Stomach (tissue), 19 donors: ENCODE measurements at places on chromosomes 2 and 18. TPM values are rescaled to one million over a fixed set of nuclear protein-coding genes. Genes with fewer than 3 reads are reported as not detected.

GRCh38 chr2:212991120-212991519, 160.3 kb downstream of the IKZF2 start:
- no peaks in the 10 kb centered on the region for H3K36me3 ChIP-seq
- H3K27me3 ChIP-seq = no peaks in the 10 kb centered on the region
- no peak overlapping the region for H3K4me3 ChIP-seq
- H3K4me1 ChIP-seq = no peaks in the 10 kb centered on the region
- DNase-seq = no peak

GRCh38 chr18:34818064-34818463, 108.0 kb downstream of the DTNA start:
- no peaks in the 10 kb centered on the region for H3K27me3 ChIP-seq
- no peak overlapping the region for H3K4me3 ChIP-seq
- H3K27ac ChIP-seq = no peak overlapping the region
- no peak for DNase-seq

GRCh38 chr2:181958726-181959125, 26.9 kb upstream of the PPP1R1C start:
- H3K27ac ChIP-seq = peak overlapping the region; percentile 74
- DNase-seq = no peak
- H3K27me3 ChIP-seq = no peaks in the 10 kb centered on the region
- no peak overlapping the region for H3K4me3 ChIP-seq
- H3K36me3 ChIP-seq = no peaks in the 10 kb centered on the region
- H3K4me1 ChIP-seq = no peaks in the 10 kb centered on the region

GRCh38 chr2:151180123-151180522, 81.5 kb downstream of the RBM43 start:
- no peak overlapping the region for H3K27ac ChIP-seq
- H3K4me3 ChIP-seq = no peak overlapping the region
- no peaks in the 10 kb centered on the region for H3K4me1 ChIP-seq
- H3K36me3 ChIP-seq = no peaks in the 10 kb centered on the region
- no peaks in the 10 kb centered on the region for H3K27me3 ChIP-seq

DNA sequence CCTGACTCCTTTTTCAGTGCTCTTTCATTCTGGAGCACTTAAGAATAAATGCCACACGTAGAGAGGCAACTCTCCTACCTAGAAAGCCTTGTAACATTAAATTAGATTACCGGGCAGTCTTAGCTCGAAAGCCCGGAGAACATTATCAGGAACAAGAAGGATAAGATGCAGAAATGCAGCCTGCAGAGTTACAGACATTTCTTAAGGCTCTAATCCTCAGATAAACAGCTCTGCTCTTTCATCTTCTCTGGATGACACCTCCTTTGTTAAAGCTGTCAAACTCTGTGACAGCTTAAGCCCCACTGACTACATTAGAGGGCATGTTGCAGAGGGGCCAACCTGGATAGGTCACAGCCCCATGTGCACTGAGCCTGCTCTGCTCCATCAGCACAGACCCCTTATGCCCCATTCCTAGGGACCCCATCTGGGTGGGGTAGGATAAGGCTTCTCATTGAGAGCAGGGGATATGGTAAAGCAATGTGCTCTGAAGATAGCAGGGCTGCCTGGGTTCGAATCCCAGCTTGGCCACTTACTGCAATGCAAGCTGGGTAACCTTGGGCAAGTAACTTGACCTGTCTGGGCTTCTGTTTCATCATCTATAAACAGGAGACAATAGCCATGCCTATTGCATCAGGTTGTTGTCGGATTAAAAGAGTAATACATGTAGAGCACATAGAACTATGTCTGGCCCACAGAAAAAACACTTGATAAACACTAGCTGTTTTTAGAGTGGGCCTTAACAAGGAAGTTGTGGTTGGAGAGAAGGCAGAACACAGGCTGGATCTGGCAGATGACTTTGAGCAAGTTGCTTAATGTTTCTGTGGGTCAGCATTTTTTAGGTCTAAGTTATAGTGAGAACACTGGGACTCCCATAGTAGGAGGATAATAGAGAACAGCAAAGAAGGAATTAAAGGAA, 111.4 kb downstream of the THNSL2 start:
- DNase-seq = peak; percentile 24
- H3K27me3 ChIP-seq = no peaks in the 10 kb centered on the region
- no peak overlapping the region for H3K4me3 ChIP-seq
- H3K4me1 ChIP-seq = no peaks in the 10 kb centered on the region
- H3K27ac ChIP-seq = no peak overlapping the region

DNA sequence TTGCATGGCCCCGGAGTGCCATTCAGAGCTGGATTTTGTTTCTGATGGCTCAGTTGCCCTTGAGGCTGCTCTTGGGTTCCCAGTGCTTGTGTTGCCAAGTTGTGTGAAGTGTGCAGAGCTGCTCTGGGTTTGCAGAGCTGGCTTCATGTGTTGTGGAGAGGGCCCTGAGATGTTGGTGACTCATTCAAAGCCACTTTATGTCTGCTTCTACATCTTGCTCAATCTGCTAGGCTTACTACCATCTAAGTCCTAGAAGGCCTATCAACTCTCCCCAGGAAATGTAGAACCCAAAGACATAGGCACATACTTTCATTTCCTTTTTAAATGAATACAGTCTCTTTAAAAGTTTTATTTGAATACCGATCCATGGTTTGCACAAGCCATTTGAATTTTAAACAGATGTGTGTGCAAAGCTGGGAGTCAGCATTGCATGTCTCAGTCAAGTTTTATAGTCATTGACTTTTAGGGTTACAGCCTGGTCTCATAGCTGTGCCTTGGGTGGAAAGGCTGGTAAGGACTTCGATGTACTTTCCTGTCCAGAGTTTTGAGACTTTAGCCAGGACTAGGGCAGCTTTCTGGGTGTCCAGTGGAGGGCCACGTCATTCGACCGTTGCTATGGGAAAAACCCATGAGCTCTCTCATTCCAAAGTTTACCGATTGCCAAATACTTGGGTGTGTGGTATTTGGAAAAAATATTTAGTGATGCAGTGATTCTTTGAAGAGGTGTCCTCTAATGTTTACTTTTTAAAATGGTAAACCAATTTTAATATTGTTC, 105.0 kb downstream of the LTBP1 start:
- H3K4me3 ChIP-seq = no peak overlapping the region
- H3K36me3 ChIP-seq = no peaks in the 10 kb centered on the region
- no peaks in the 10 kb centered on the region for H3K27me3 ChIP-seq
- no peak for DNase-seq
- peak overlapping the region; percentile 4 for H3K27ac ChIP-seq

GRCh38 chr2:73759285-73759764, 20.6 kb downstream of the DUSP11 start:
- peaks cover 14% of the 10 kb centered on the region for H3K4me1 ChIP-seq
- DNase-seq = peak; percentile 31
- no peak overlapping the region for H3K27ac ChIP-seq
- peaks cover 18% of the 10 kb centered on the region for H3K36me3 ChIP-seq
- H3K4me3 ChIP-seq = no peak overlapping the region

DNA sequence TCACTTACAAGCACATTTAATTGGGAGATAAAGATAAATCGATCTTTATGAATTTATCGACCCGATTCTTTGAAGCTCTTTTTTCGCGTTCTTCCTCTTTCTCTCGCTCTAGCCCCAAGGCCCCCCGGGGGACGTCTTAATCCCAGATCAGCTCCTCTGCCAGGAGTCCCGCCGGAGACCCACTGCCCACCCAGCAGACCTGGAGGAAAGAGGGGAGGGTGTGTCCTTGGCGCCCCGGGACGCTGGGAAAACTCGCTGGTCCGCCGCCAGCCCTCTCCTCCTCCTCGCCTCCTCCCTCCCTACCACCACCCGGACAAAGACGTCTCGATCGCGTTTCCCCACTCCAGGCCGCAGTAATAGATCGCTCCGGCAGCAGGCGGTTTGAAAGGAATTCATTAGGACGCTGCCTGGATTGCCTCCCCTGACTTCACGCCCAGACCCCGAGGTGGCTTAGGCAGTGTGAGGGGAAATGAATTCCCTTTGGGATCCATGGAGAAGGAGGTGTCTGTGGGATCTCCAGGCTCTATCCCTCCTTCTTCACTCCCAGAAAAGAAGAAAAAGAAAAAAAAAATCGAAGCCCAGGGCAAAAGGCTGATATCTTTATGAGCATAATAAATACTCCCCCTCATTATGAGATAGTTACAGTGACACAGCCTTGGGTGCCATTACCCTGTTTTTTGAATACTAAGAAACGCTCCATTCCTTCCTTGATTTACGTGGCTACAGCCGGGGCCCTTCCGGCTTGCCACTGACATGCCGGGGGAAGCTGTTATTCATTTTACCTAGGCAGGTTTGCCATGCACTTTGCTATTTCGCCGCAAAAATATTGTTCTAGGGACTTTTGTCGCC, 1.8 kb upstream of the GBX2 start:
- peaks cover 63% of the 10 kb centered on the region for H3K4me1 ChIP-seq
- H3K27ac ChIP-seq = no peak overlapping the region
- DNase-seq = no peak
- peaks cover 58% of the 10 kb centered on the region for H3K27me3 ChIP-seq
- H3K36me3 ChIP-seq = no peaks in the 10 kb centered on the region
- no peak overlapping the region for H3K4me3 ChIP-seq

GRCh38 chr2:224163566-224164307, 124.7 kb upstream of the SERPINE2 start:
- no peak overlapping the region for H3K27ac ChIP-seq
- peak; percentile 52 for DNase-seq
- H3K4me3 ChIP-seq = no peak overlapping the region
- no peaks in the 10 kb centered on the region for H3K36me3 ChIP-seq
- no peaks in the 10 kb centered on the region for H3K4me1 ChIP-seq

DNA sequence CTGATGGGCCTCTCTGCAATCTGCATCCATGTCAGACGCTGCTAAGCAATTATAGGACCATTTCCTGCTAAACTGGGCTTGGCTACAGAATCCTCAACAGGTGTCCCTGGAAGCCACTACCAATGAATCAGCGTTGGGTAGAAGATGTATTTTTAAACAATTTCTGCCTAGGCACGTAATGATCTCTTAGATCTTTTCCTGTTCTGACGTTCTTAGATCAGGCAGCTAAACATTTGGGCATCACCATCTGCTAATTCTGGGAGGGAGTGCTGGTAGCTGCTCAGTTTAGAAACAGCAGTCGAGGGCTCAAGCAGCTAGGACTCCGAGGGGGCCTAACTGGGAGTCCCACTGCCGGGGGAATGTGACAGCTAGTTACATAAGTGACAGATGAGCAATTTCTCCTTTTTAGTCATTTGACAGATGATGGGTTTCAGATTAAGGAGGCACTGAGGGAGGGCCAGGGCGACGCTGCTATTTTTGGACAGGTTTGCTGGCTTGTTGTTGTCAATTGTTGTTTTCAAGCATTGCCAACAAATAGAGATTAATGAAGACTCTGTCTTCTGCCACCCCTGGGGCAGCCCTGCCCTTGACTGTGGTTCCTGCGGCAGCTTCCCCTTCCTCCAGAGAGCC, 92.7 kb downstream of the MRO start:
- DNase-seq = no peak
- no peak overlapping the region for H3K27ac ChIP-seq
- H3K27me3 ChIP-seq = no peaks in the 10 kb centered on the region
- no peaks in the 10 kb centered on the region for H3K36me3 ChIP-seq
- no peaks in the 10 kb centered on the region for H3K4me1 ChIP-seq

DNA sequence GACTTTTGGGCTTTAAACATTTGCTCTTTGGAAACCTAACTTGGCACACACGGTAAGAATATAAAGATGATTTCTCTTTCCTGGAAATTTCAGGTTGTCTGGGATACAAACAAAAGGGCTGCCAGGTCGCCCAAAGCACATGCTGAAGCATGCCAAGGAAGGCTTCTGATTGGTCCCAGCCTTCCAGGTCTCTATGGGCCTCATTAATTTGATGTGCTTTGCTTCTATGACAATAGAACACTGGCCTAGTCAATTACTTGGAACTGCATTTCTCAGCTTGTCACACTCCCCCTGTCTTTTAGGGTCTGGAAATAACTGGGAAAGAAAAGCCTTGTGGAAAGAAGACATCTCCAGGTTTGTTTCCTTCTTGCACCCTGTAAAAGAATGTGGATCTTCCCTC, 228.9 kb downstream of the ADCYAP1 start:
- H3K27ac ChIP-seq = no peak overlapping the region
- no peaks in the 10 kb centered on the region for H3K27me3 ChIP-seq
- no peak overlapping the region for H3K4me3 ChIP-seq
- no peaks in the 10 kb centered on the region for H3K36me3 ChIP-seq

DNA sequence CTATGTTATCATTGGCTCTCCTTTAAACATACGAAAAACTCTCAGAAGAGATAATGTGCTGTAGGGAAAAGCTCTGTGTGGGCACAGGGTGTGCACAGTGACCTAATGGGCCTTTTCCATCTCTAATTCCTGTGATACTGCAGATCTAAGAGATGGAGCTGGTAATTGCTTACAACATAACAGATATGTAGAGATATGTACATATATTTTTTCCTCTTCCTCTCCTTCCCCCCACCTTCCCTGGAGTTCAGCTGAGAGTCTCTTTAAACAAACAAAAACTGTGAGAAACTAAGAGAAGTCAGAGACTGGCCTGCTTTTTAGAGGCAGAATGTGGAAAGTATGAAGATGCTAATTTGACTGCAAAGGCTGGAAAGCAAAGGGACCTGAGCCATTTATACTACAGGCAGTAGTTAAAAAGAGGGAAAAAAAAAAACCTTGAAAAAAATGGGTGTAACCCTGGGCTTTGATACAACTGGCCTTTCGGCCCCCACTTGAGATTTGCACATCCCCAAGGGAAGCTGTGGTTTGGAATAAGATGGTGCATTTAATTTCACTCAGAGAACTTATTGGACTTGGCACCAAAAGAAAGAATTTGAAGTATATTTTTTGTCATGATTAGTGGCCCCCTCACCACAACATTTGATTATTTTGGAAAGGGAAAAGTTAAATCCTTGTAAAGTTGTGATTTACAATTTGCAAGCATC, 502.2 kb upstream of the ZEB2 start:
- H3K36me3 ChIP-seq = no peaks in the 10 kb centered on the region
- H3K4me1 ChIP-seq = peaks cover 8% of the 10 kb centered on the region
- peak overlapping the region; percentile 3 for H3K27ac ChIP-seq

DNA sequence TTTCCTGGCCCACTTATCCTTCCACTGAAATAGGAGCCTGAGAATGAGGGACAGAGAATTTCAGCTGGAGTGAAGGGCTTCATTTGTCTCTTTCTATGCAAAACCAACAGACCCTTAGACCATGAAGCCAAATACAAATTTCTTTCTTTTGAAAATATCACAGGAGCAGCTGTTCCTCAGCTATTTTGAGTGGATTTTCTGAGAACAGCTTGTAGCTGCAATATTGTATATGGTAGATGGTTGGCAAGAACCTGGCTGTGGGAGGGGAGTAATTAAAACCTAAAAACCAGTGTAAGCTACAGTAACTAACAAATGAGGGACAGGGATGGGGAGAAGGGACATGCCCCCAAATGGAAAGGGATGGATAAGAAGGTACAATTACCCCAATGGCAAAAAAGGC, 350.3 kb upstream of the CDH20 start:
- H3K27ac ChIP-seq = no peak overlapping the region
- H3K4me1 ChIP-seq = no peaks in the 10 kb centered on the region
- no peak for DNase-seq
- no peak overlapping the region for H3K4me3 ChIP-seq
- H3K36me3 ChIP-seq = no peaks in the 10 kb centered on the region
- no peaks in the 10 kb centered on the region for H3K27me3 ChIP-seq

IL36B gene
- not detected for total RNA-seq

LPIN1 gene
- 17.1 TPM for total RNA-seq

FBLN7 gene
- 2.0 TPM for total RNA-seq

SMARCAL1 gene
- total RNA-seq = 62.4 TPM

MC5R gene
- not detected for total RNA-seq

RGPD3 gene
- not detected for total RNA-seq
